ENCODE measurements at places on chromosomes 4 and X.

DNA sequence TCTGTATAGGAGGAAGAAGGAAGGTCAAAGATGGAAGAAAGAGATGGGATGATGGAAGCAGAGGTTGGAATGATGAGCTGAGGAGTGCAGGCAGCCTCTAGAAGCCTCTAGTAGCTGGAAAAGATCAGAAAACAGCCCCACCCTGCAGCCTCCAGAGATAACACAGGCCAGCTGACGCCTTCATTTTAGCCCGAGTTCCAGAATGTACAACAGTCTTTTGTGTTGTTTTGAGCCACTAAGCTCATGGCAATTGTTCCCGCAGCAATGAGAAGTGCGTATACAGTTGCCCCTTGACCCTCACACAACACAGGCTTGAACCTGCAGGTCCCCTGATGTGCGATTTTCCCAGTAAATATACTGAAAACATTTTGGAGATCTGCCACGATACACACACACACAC is 72.0 kb downstream of the WFS1 start:
- no peak for DNase-seq

DNA sequence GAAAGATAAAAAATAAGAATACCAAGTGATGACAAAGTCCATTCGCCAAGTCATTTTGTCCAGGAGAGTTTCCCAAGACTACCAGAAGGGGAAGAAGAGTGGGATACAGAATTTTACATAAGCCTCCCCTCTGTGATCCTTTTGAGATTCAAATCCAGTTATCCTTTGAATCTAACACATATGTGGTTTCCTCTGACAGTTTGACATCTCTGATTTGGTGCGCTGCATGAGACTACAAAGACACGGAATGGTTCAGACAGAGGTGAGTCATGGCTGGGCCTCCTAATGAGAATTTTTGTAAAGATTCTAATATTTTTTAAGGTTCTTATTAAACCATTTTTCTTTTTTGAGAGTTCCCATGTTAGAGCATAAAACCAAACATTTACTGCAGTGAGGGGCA is 38.3 kb downstream of the SLC10A6 start:
- DNase-seq, result no peak

- DNase-seq, result no peak
These were observed 73.7 kb downstream of the GABRA2 start for GRCh38 chr4:46316215-46316614.

DNA sequence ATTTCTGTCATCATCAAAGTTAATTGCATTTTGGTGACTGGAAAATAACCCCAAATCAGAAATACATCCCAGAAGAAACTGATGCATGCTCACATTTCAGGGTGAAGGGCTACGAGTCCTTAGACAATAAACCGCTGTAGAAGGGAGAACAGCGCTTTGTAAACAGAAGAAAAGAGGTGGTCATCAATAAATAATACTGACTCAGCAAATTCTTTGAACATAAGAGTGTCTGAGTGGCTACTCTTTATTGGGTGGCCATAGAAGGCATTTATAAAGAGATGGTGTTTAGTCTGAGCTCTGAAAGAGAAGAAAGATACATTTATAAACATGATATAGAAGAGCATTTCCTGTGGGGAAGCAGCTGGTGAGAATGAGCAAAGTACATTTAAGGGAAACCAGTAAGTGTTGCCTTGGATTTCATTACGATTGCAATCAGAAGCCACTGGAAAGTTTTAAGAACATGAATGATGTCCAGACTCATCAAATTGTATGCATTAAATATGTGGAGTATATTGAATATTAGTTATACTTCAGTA is 246.9 kb upstream of the GIMD1 start:
- no peak for DNase-seq

DNA sequence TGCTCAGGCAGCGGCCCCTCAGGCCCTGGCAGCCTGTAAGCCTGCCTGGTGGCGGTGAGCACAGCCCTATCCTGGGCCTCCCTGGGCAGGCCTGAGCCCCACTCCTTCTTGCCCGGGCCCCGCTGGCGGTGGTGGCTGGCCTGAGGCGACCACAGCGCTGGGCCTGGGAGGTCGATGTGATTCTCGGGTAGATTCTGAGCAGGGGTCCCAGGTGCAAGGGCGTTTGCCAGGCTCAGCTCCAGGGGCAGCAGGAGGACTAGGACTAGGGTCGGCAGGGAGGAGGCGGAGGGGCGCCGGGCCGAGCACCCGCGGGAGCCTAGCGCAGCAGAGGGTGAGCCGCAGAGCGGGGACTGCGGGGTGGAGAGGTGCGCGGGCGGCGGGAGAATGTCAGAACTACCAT is 17.0 kb downstream of the FAM9A start:
- DNase-seq, result no peak

- no peak for DNase-seq
These were observed 2.0 kb downstream of the NYX start for GRCh38 chrX:41449131-41449530.

DNA sequence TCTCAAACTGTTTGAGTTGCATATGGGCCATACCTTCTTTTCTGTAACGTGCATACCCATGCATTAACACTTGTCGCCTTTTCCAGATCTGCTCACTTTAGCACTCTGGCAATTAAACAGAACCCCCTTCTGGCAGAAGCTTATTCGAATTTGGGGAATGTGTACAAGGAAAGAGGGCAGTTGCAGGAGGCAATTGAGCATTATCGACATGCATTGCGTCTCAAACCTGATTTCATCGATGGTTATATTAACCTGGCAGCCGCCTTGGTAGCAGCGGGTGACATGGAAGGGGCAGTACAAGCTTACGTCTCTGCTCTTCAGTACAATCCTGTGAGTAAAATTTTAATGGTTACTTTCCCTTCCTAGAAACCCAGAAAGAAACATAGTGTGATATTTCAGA is 4.8 kb downstream of the OGT start:
- no peak for DNase-seq

- DNase-seq, result no peak
These were observed 82.8 kb downstream of the LNX1 start for GRCh38 chr4:53508446-53508845.

DNA sequence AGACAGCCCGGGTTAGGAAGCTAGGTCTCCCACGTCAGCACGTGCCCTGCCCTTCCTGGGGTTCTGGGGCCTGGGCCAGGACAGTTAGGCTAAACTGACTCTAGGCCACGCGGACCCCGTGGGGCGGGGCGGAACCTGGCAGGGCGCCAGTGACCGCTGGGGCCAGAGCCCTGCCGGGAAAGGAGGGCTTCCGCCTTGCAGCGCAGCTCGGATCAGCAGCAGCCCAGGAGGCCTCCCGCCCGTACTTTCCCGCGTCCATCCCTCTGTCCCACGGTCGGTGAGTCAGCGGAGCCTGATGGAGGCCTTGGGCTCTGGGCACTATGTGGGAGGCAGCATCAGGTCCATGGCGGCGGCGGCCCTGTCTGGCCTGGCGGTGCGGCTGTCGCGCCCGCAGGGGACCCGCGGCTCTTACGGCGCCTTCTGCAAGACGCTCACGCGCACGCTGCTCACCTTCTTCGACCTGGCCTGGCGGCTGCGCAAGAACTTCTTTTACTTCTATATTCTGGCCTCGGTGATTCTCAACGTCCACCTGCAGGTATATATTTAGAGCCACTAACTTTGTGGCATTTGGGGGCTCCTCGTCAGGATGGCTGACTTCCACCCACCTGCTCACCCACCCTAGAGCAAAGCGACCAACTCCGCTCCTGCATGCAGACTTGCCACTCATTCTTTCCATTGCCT is at the start of gene SMIM10:
TSS of gene SMIM10 (plus strand) at position 191 of the 681 bp plus-strand sequence. CDS start at position 296, 105 bp downstream.
- peak; percentile 75 for DNase-seq
